Lung microvascular endothelial cell (primary cell): ENCODE measurements at places on chromosomes 13 and 19.
A peak's percentile ranks its signal among the peaks of the same experiment; 100 is the strongest.

GRCh38 chr19:39139305-39139874 is 13.8 kb downstream of the PAK4 start:
- no peak for DNase-seq

DNA sequence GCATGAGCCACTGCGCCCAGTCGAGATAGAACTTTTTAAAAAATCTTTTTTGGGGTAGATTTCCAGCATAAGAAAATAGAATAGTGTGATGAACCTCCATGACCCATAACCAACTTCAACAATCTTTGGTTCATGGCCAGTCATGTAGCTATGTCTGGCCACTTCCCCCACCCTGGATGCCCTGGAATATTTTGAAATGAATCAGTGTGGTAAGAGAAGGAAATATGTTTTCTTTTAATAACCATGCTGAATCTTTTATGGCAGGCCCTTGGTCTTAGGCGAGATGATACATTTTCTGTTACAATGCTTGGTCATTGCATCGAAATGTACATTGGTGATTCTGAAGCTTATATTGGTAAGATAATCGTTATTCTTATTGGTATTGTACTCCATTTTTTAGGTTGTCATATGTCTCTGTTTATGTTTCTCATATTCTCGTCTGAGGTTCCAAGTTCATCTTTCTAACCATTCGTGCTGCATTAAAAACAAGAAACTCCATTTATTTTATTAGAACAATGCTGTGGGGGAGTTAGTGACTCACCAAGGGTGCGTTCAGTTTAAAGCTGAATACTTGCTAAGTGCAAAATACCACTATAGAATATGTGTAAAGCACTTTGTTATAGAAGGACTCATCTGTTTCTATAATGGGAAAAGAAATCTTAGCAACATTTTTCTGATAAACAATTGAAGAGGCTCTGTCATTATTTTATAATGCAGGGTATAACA is 16.4 kb upstream of the UPF3A start:
- no peak for DNase-seq

GRCh38 chr13:29917650-29918049 is 67.2 kb upstream of the UBL3 start:
- no peak for DNase-seq

DNA sequence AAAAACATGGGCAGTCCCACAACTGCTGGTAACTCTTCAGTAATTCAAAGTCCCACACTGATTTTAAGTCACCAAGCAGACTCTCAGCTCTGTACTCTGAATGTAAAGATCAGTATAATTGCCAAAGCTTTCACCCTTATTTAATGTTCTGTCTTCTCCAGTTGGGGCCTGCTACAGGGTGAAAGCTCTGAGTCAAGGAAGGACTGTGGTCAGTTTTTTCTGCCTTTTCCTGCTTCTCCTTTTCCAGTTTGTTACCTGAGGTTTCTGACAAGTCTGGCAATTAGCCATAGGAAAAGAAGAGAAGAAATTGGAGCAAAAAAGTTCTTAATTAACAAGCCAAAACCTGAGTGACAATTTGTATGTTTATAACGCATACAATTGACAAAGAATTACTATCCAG is 279.3 kb downstream of the RBM26 start:
- no peak for DNase-seq

- DNase-seq: no peak
Observed at GRCh38 chr13:29888306-29888705, 37.9 kb upstream of the UBL3 start.

- no peak for DNase-seq
Observed at GRCh38 chr13:100364591-100364990, 224.0 kb downstream of the GGACT start.

GRCh38 chr13:51278426-51279130 is 56.4 kb downstream of the FAM124A start:
- DNase-seq: no peak

DNA sequence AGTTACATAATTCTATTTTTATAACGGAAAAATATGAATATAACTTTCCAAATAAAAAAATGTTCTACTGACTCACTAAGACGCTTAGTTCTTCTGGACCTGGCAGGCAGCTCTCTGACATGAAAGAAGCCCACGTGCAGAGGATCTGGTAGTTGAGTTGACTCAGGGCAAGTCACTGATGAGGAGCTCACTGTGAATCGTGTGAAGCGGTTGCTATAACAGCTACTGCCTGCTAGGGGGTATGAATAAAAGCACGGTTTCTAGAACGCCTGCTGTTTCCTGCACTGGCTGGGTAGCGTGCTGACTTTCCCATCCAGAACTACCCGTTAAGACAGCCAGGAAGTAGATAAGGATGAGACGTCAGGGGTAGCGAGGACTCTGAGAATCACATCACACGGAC is 54.7 kb upstream of the WASF3 start:
- DNase-seq: peak; percentile 66

DNA sequence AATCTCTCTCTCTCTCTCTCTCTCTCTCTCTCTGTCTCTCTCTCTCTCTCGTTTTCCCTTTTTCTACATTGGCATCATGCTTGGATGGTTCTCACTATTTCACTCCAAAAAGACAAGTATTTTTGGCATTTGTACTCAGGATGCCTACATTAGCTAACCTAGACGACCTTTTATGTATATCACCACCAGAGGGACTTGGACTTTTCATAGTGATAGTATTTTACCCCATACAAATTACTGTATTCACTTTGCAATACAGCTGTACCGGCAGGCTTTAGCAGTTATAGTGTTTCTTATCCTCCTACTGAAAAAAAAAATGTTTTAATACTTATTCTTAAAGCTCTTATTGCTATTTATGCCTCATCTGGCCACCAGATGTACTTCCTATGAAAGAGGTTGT is 687.2 kb upstream of the KLHL1 start:
- DNase-seq: no peak

DNA sequence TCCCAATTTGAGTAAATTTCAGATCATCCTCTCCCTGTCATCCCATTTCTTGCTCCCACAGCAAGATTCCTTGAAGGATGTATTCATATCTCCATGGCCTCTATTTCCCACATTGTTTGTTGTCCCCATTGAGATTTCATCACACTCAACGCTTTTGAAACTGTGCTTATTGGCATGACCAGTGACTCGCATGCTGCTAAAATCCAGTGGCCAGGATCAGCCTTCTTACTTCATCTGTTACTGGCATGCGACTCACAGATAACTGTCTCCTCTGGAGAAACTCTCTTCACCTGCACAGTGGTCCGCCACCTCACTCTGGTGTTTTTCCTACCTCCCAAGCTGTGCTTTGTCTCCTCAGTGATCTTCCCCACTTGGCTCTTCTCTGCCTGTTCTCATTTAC is 95.8 kb downstream of the WASF3 start:
- DNase-seq: no peak

- DNase-seq: no peak
Observed at GRCh38 chr19:4357921-4358326, 14.6 kb downstream of the MPND start.

- DNase-seq: no peak
Observed at GRCh38 chr19:40460185-40460584, 5.4 kb downstream of the BLVRB start.

GRCh38 chr13:108963276-108963810 is 333.9 kb downstream of the MYO16 start:
- no peak for DNase-seq

- DNase-seq: no peak
Observed at GRCh38 chr13:56988543-56988942, 152.2 kb upstream of the PRR20A start.

- DNase-seq: peak; percentile 22
Observed at GRCh38 chr13:101545521-101545920, 93.0 kb downstream of the ITGBL1 start.

- no peak for DNase-seq
Observed at GRCh38 chr19:47309038-47309437, 623 bp upstream of the C5AR1 start.

DNA sequence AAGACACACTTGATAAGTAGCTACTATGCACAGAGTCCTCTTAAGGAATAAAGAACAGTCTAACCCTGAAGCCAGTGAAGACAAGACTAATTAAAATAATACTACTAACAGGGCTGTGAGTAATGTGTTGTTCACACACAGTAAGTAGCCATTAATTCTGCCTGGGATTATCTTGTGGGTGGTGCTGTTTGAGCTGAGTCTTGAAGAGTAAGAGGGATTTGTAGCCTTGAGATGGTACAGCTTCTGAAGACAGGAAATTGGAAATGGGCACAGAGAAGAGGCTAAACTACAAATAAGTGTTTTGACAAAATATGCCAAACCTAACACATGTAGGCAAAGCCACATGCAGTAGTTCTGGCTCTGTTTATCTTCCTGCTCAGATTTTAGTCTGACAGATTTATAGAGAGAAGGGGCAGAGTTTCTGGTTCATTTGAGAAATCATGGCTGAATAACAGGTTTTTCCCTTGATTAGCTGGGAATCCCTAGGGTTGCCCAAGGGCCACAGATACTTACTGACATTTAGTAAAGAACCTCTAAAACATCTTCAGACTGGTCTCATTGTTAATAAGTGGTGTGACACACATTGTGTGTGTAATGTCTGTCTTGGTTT is 38.0 kb downstream of the ITGBL1 start:
- DNase-seq: peak; percentile 82

GRCh38 chr19:40217027-40217810 is 965 bp downstream of the TTC9B start:
- DNase-seq: peak; percentile 26

DNA sequence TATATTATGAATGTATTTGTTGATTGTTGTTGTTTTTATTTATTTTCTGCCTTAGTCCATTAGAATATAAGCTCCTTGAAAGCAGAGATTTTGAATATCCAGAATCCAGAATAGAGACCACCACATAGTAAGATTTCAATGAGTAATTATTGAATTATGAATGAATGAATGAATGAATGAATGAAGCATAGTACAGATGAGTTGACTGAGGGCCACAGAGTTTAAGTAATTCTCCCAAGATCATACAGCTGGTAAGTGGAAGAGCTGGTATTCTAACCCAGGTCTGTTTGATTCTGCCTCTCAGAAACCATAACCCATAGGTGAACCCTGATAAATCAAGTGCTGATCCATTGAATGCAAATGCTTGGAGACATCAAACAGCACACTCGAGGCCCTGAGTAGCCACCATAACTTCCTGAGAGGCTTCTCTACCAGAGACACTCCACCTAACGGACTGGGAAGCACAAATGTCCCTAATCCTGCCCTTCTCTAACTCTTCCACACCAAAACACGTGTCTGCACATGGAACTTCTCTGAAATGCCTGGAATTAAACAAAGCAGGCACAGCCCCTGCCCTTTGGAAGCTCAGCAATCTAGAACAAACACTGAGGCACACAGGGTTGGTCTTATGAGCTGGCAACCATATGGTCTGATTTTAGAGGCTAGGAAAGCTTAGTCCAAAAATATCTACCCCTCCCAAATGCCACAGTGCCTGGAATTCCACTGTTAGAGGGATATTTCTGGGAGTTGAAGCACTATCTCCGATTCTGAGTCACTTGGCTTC is 190.1 kb downstream of the FOXO1 start:
- DNase-seq: peak; percentile 55

DNA sequence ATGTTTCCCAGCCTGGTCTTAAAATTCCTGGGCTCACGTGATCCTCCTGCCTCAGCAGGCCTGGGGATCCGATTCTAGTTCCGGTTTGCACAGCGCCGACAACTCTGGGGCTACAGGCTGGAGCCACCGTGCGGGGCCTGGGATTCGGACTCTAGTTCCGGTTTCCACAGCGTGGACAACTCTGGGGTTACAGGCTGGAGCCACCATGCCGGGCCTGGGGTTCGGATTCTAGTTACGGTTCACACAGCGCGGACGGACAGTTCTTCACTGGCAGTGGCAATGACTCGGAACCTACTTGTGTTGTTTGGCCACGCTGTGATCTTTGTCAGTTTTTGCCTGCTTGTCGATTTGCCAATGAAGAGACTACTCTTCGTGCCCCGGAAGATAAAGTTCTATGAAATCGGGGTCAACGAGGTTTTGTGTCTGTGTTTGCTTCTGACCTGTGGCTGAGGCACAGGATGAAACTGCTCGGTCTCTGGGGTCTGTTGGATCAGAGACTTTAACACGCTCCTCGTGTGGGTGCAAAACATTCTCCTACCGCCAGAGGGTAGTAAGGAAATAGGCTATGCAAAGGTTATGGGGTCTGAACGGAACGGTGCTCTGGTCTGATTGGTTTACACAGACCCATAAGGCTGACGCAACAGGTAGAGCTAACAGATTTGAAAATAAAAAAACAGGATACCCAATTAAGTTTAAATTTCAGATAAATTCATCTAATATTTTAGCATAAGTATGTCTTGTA is 12.1 kb upstream of the ZSCAN1 start:
- peak; percentile 27 for DNase-seq

DNA sequence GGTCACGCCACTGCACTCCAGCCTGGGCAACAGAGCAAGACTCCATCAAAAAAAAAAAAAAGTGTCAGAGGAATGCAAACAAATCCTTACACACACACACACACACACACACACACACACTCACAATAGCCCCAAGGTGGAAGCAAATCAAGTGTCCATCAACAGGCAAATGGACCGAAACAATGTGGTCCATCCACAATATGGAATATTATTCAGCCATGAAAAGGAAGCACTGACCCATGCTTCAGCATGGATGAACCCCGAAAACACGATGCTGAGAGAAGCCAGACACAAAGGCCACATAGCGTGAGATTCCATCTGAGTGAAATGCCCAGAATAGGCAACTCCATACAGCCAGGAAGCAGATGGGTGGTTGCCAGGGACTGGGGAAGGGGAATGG is 16.5 kb upstream of the KLF2 start:
- no peak for DNase-seq

GRCh38 chr19:39362682-39363657 is 20.7 kb downstream of the SAMD4B start:
- DNase-seq: no peak

GRCh38 chr13:46893798-46894560 is 2.9 kb downstream of the HTR2A start:
- peak; percentile 47 for DNase-seq

DNA sequence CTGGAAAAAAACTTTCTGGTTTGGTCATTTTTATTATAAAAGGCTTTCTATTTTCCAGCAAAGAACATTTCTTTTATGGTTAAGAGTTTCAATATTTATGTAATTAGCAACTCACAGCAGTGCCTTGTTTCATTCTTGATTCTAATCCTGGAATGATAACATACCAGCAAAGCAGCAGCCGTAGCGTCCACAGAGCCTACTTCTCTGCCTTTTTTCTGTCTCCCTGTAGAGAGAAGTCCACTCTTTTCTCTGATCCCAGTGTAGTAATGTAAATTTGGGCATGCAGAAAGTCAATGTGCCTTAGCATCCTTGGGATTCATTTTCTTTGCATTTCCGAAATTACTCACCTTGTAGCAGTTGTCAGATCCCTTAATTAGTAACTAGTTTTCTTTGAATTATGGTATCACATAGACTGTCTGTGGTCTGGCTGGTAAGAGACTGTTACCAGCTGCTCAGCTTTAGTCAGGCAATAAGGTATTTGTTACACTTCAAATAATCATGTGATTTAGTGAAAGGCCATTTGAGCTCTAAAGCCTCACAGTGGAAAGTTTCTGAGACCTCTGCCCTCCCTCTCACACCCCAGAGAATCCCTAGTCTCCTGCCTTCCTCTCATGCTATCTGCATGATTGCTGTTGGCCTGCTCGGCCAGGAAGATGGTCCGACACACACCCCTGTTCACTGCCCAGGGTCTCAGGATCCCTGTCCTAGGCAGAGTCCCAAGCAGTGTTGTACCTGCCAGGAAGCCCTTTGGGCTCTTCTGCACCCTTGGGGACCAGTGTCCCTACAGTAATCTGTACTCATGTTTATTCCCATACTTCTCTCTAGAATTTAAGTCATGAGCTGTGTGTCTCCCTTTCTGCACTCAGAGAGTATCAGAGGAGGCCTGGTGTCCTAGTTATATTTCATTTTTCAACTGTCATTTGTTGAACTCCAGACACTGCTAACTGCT is 86.3 kb downstream of the LRCH1 start:
- DNase-seq: no peak

GRCh38 chr19:42362891-42363440 is 27.1 kb downstream of the CNFN start:
- no peak for DNase-seq
